Activated naive CD8-positive, alpha-beta T cell treated with anti-CD3 and anti-CD28 coated beads, Interleukin-2, amount 10 ng/mL, durations not matched to agents 7 days and 5 days (primary cell): ENCODE measurements at places on chromosomes 5 and 9. TPM values are rescaled to one million over a fixed set of nuclear protein-coding genes. Genes with fewer than 3 reads are reported as not detected.

The C5orf58 gene
- total RNA-seq, result not detected

The ASTN2 gene
- 5.2 TPM for total RNA-seq

The POLR3G gene
- 2.8 TPM for total RNA-seq

DNA sequence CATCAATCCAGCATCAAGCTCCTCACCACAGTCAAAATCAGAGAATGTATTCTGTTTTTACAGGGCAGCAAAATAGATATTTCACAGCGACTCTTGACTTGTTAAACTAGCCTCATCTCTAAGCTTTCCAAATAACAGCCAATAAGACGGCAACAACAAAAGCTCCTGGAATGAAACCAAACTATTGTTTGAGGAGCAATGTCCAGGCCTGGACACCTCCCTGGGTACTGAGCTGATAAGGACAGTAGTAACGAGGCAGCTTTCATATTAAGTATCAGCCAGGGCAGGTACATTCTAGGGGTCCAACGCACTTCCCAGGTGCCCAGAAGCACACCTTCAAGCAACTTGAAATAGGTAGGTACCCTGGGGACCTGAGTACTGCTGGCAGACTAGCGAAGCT, 260.3 kb downstream of the ENC1 start:
- H3K36me3 ChIP-seq, result no peaks in the 10 kb centered on the region
- no peak overlapping the region for H3K4me3 ChIP-seq
- DNase-seq, result no peak
- H3K4me1 ChIP-seq, result no peaks in the 10 kb centered on the region
- H3K27me3 ChIP-seq, result peaks cover 14% of the 10 kb centered on the region

DNA sequence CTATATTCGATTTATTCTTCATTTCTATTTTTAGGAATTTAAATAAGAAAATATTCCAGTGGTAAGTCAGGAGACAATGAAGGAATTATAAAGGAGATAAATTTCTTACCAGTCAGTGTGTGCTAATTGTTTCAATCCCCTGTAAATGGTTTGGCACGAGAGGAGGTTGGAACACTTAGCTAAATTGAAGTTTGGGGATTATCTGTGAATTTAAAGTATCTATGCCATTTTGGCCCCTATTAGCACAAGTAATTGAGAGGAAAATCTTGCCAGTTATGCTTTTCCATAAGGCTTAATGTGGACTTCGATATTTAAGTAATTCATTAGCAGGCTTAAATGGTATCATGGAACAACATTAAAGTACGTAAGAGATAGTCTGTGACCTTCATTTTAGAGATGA, 860.8 kb downstream of the PTPRD start:
- H3K27me3 ChIP-seq, result no peaks in the 10 kb centered on the region
- H3K4me3 ChIP-seq, result no peak overlapping the region
- H3K4me1 ChIP-seq, result no peaks in the 10 kb centered on the region
- H3K36me3 ChIP-seq, result no peaks in the 10 kb centered on the region
- DNase-seq, result no peak
- no peak overlapping the region for H3K27ac ChIP-seq

- no peak overlapping the region for H3K27ac ChIP-seq
- H3K27me3 ChIP-seq, result peaks cover under 1% of the 10 kb centered on the region
- H3K36me3 ChIP-seq, result no peaks in the 10 kb centered on the region
- DNase-seq, result peak; percentile 34
- no peak overlapping the region for H3K4me3 ChIP-seq
Measured at GRCh38 chr9:137429974-137430722, 7.0 kb downstream of the NOXA1 start.

GRCh38 chr9:7273575-7273974, 515.8 kb downstream of the KDM4C start:
- H3K4me1 ChIP-seq, result no peaks in the 10 kb centered on the region
- H3K27me3 ChIP-seq, result peaks cover 34% of the 10 kb centered on the region
- no peak for DNase-seq
- H3K4me3 ChIP-seq, result no peak overlapping the region

GRCh38 chr5:80093796-80094195, 58.6 kb downstream of the THBS4 start:
- H3K4me1 ChIP-seq, result peaks cover 12% of the 10 kb centered on the region
- no peak for DNase-seq
- no peaks in the 10 kb centered on the region for H3K27me3 ChIP-seq
- H3K4me3 ChIP-seq, result no peak overlapping the region

GRCh38 chr5:17813214-17813613, 179.0 kb downstream of the TAF11L14 start:
- no peaks in the 10 kb centered on the region for H3K4me1 ChIP-seq
- no peak for DNase-seq
- H3K27me3 ChIP-seq, result no peaks in the 10 kb centered on the region
